ENCODE measurements at places on chromosomes 7 and 10.

- DNase-seq: no peak
Measured at GRCh38 chr10:77566236-77566635, 71.4 kb downstream of the KCNMA1 start.

- no peak for DNase-seq
Measured at GRCh38 chr7:51068401-51068800, 248.2 kb downstream of the COBL start.

DNA sequence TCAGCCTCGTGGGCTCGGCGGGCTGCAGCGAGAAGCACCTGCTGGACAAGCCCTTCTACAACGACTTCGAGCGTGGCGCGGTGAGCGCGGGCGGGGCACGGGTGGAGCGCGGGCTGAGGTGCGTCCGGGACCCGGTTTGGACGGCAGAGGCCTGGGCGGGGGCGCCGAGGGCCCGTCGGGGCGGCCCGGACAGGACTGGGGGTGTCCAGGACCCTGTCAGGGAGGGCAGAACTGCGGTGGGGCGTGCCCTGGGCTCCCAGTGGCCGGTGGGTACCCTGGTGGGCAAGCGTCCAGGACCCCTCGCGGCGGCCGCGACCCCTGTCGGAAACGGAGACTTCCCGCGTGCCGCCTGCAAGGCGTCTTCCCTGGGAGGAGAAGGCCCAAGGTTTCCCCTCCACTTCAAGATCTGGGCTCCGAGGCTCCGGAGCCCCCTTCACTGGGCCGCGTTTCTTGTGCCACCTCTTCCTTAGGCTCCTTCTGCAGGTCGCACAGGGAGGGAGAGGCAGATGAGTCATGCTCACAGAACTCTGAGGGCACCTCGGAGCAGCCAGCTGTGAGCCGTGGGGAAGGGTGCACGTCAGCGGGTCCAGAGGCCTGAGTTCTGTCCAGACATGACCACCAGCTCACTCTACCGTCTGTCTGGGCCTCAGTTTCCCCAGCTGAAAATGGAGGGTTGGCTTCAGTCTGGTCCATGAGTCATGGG is 485 bp downstream of the ALOX5 start:
- DNase-seq: no peak

GRCh38 chr7:99920149-99920548 is 819 bp upstream of the TRIM4 start:
- DNase-seq: no peak

DNA sequence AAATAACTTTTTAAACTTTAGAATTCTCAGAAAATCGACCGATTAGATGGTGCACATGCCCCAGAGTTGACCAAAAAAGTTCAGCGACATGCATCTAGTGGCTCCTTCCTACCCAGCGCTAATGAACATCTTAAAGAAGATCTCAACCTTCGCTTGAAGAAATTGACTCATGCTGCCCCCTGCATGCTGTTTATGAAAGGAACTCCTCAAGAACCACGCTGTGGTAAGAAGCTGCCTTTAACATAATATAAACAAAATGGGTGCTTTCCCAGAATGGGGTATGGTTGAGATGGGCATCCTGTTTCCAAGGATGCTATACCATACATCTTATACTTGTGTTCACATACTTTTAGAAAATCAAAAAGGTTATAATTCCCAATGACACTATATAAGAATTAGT is 24.6 kb downstream of the GLRX3 start:
- DNase-seq: no peak

- no peak for DNase-seq
Measured at GRCh38 chr10:105726149-105726548, 1085.1 kb downstream of the SORCS3 start.

GRCh38 chr10:70652761-70653657 is 19.3 kb upstream of the ADAMTS14 start:
- no peak for DNase-seq

DNA sequence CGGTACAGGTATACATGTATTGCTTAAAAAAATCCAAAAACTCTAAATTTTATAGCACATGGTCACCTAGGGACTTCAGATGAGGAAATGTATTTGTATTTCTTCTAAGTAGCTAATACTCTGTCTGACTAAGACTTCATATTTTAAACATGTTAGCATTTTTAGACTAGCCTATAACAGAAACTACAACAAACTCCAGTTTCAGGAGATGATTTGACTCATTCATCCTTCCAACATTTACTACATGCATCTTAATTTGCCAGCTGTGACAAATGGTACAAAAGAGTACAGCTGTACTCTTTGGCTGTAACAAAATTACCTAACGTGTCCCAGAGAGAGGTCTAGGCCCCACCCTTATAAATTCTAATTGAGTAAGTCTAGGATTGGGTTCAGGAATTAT is 22.2 kb downstream of the TMEM209 start:
- DNase-seq: no peak

DNA sequence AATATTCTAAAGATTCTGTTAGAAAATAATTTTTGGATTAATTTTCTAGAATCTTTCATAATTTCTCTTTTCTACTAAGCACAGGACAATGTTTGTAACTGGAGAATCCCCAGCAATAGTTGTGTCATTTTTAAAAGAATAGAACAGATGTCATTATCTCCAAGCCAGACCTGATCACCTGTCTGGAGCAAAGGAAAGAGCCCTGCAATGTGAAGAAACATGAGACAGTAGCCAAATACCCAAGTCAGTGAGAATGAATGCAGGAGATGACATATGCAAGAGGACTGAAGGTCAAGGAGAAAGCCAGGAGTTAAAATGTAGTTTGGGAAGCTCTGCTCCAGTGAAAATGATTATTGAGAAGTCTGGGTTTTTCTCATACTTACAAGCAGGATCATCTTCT is 25.4 kb upstream of the ZNF138 start:
- no peak for DNase-seq

- no peak for DNase-seq
Measured at GRCh38 chr7:17408904-17409290, 110.4 kb downstream of the AHR start.

DNA sequence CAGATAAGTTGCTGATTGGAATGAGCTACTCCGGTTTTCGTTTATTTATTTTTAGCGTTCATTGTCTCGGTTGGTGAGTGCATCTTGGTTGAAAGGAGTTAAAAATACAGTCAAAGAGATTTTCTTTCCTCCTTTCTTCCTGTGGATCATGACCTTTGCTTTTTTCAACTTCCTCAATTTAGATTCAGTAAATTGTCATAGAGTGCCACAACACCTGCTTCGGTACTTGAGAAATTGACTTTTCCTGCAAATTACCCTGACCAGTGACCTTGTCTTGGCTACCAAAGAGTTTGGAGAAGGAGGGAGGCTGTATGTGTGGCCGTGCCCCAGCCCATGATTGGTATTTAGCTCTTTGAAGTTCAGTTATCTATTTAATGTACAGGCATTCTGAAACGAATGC is 128.7 kb downstream of the FAM204A start:
- DNase-seq: no peak

- DNase-seq: no peak
Measured at GRCh38 chr7:3260401-3260715, 40.7 kb upstream of the SDK1 start.

DNA sequence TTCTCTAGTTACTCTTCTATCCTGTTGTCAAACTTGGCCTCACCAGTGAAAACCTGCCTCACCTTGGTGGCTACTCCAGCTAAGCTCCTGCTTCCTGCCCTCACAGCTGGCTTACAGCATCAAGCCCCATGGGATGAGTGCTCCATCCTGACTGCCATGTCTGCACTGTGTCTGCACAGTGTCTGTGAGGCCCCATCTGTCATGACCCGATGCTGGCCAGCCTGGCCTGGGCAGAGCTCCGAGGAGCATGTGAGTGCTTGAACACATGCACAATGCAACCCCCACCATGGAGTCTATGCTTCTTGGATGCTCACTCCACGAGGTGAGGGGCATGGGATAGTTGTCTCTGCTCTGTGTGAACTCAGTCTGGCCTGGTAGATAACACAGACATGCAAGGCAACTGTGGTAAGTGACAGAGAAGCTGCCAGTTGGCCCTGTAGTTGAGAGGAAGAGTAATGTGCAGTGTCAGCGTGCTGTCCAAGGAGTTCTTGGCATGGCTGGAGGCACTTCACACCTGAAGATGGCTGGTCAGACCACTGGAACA is 207.1 kb upstream of the ZNF32 start:
- DNase-seq: no peak

- no peak for DNase-seq
Measured at GRCh38 chr7:70563960-70564359, 568.0 kb upstream of the GALNT17 start.

DNA sequence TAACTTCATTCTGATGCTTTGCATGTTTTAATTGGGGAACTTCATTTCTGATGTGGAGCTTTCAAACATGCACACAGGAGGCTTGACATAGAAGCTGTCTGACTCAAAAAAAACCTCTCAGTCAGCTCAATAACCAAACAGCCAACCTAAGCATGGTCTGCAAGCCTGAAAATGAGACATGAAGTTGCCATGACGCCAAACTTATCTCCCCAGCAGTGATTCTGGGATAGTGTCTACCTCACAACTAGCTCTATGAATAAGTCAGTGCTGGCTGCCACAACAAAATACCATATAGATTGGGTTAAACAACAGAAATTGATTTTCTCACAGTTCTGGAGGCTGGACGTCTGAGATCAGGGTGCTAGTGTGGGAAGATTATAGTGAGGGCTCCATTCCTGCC is 244.2 kb downstream of the CCDC3 start:
- no peak for DNase-seq

DNA sequence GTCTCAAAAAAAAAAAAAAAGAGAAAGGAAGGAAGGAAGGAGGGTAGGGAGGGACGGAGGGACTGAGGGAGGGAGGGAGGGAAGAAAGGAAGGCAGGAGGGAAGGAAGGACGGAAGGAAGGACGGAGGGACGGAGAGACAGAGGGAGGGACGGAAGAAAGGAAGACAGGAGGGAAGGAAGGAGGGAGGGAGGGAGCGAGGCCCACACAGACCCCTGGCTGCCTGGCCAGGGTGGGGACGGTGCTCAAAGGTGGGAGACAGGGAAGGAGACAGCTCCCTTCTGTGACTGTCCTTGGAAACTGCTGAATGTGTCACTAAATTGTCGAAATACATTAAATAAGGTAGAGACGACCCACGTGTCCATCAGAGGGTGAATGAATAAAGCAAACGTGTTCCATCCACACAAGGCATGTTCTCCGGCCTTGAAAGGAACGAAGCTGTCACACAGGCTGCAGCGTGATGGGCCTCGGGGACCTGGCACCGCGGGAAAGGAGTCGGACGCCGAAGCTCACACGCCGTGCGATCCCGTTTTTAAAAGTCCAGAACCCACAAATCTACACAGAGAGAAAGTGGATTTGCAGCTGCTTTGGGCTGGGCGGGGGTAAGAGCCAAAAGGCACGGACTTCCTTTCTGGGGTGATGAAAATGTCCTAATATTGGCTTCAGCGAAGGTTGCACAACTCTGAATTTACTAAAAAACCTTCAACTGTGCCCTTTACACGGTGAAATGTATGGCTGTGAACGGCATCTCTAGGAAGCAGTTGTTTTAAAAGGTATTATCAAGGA is 23.3 kb downstream of the ADAP1 start:
- DNase-seq: no peak

GRCh38 chr7:77702513-77702912 is 6.3 kb downstream of the RSBN1L start:
- DNase-seq: no peak

DNA sequence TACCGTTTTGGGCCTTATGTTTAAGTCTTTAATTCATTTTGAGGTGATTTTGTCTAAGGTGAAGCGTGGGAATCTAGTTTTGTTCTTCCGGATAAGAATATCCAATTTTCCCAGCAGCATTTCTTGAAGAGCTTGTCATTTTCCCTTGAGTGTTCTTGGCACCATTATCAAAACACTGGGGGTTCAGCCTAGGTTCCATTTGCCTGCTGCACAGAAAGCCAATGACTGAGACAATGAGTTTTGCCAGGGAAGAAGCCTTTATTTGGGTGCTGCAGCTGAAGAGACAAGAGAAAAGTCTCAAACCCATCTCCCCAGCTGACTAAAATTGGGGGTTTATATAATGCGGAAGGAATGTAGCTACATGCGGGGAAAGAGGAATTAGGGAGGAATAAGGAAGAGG is 287.2 kb upstream of the FZD1 start:
- DNase-seq: no peak

GRCh38 chr10:72709041-72709440 is 17.1 kb downstream of the MCU start:
- DNase-seq: peak; percentile 1

DNA sequence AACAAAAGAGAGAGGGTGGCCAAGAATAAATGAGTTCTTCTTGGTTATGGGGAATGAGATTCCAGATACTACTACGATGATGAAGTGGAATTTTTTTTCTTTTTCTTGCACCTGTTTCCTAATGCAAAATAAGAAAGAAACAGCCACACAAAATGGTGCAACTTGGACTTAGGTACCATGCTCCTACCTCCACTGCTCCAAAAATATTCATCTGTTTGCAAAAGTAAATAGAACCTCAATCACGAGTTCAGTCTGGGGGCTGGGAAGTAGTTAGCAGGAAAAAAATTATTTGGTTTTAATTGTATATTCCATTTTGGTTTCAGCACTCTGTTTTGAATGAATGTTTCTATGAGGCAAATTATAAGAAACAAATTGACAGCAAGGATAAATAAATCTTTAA is 73.5 kb downstream of the SLC25A13 start:
- DNase-seq: no peak

GRCh38 chr7:154871928-154872750 is 130.8 kb downstream of the PAXIP1 start:
- DNase-seq: no peak

DNA sequence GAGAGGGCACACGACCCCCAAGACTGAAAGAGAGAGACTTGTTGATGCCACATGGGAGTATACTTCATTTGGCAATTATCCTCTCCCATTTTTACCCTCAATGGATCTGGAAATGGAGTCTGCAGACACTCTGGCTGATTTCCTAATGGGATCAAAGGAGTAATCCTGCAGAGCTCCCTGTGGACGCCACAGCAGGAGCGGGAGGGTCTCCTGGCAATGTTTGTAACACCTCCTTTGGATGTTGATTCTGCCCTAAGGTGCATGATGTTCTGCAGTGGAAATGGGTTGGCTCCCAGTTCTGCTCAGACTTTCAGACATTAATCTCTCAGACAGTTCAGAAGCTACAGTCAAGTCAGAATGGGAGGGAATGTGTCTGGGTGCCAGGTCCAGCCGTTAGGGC is 166.0 kb upstream of the WDR11 start:
- no peak for DNase-seq

GRCh38 chr10:3783316-3783681 is 1.7 kb downstream of the KLF6 start:
- peak; percentile 60 for DNase-seq

DNA sequence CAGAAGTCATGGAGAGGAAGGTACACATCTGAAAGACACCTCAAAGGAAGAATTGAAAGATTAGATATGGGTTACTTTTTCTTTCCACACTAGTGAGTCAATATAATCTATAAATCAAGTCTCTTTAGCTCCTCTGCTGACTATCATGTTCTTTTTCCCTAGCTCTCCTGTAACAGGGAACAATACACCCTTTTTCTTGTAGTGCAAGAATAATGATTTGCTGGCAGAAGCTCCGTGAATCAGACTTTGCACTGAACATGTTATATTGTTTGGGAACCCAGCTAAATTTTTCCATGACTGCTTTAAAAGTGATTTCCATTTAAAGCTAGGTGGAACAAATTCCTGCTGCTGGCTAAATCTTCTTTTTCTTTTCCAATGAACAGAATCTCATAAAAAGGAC is 756.6 kb upstream of the C7orf33 start:
- peak; percentile 1 for DNase-seq

GRCh38 chr10:49157229-49157628 is 23.4 kb upstream of the FAM170B start:
- no peak for DNase-seq

- no peak for DNase-seq
Measured at GRCh38 chr7:139105484-139105883, 4.0 kb downstream of the ZC3HAV1 start.

All from midbrain (tissue), 1 donor.